ENCODE measurements at places on chromosomes 7 and 10.

GRCh38 chr7:77316219-77316978 lies 99.8 kb downstream of the GSAP start:
- DNase-seq, result no peak

GRCh38 chr7:105257338-105257737 lies 131.4 kb downstream of the SRPK2 start:
- DNase-seq, result no peak

- no peak for DNase-seq
Measured at GRCh38 chr10:23046027-23046426, 49.4 kb upstream of the MSRB2 start.

- no peak for DNase-seq
Measured at GRCh38 chr10:113661332-113661731, 2.5 kb downstream of the NRAP start.

GRCh38 chr7:102169651-102170392 lies 116.8 kb upstream of the SH2B2 start:
- DNase-seq, result no peak

- DNase-seq, result no peak
Measured at GRCh38 chr7:124457841-124458240, 307.8 kb downstream of the GPR37 start.

DNA sequence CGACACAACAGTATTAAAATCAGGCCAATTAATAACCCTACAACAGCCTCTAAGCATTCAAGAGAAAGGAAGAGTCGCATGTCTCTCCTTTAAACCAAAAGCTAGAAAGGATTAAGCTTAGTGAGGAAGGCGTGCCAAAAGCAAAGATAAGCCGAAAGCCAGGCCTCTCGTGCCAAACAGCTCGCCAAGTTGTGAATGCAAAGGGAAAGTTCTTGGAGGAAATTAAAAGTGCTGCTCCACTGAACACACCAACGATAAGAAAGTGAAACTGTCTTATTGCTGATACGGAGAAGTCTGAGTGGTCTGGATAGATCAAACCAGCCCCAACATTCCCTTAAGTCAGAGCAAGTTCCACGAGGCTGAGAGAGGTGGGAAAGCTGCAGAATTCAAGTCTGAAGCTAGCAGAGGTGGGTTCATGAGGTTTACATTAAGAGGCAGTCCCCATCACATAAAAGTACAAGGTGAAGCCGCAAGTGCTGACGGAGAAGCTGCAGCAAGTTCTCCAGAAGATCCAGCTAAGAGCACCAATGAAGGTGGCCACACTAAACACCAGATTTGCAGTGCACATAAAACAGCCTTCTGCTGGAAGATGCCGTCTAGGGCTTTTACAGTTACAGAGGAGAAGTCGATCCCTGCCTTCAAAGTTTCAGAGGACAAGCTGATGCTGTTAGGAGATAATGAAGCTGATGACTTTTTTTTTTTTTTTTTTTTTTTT lies 194.8 kb downstream of the MAD1L1 start:
- no peak for DNase-seq

DNA sequence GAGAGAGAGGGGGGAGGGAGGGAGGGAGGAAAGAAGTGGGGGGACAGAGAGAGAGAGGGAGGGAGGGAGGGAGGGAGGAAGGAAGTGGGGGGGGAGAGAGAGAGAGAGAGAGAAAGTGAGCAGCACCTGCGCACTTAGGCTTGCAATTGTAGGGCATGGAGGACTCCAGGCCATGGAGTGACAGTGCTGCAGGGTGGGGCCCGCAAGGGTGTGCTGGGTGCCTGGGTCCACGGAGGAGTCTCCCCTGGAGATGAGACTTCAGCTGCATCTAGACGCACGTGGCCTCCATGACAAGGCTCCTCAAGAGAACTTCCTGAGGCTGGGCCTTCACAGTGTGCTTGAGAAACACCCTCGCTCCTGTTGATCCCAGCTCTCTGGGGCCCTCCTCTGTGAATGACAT lies 44.5 kb downstream of the CLRN3 start:
- DNase-seq, result no peak

DNA sequence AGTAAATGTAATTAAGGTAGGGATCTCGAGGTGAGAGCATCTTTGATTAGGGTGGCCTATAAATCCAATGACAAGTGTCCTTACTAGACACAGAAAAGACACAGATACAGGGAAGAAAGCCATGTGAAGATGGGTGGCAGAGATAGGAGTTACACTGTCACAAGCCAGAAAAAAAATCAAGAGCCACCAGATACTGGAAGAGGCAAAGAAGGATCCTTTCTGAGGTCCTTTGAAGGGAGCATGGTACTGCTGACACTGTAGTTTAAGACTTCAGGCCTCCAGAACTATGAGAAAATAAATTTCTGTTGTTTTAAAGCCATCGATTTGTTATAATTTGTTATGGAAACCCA lies 56.6 kb downstream of the MKLN1 start:
- DNase-seq, result no peak

- no peak for DNase-seq
Measured at GRCh38 chr7:9106747-9107146, 673.3 kb downstream of the NXPH1 start.

GRCh38 chr7:102120666-102121195 lies 165.9 kb upstream of the SH2B2 start:
- no peak for DNase-seq

DNA sequence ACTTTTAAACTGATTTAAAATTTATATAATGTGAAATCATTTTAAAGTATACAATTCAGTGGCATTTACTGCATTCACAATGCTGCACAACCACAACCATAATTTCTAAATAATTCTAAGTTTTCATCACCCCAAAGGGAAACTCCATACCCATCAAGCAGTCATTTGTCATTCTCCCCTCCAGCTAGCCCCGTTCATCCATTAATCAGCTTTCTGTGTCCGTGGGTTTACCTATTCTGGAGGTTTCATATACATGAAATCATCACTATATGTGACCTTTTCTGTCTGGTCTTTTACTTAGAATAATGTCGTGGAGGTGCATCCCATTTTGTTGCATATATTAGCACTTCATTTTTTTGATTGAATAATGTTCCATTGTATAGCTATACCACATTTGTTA lies 214.1 kb downstream of the ADK start:
- peak; percentile 14 for DNase-seq

DNA sequence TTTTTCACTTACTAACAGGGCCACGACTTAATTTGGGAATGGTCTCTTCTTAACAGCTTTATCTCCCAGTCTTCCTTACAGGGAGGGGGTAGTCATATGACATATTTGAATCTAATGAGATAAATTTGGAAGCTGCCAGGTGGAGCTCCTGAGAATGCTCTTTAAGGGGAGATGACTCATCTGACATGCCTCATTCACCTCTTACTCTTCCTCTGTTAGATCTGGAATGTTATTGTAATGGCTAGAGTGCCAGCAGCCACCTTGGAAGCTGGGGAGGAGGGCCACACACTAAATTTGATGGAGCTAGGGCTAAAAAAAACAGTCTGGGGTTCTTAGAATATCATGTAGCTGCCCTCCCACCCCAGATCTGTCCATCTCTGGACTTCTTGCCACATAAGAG lies 22.7 kb downstream of the HECW1 start:
- DNase-seq, result no peak

DNA sequence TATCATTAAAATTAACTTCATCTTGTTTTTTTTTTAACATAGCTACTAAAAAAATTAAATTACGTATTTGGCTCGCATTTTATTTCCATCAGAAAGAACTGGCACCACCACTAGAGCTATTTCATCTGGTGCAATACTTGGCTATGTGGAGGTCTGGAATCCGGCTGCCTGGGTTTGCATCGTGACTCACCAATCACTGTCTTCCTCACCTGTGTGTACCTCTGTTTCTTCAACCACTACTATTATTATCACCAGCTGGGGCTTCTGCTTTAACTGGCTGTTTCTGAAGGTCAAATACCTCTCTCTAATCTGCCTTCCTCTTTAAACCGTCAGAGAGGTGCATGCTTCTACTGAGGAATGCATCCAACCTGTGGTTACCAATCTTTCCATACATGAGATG lies 6.5 kb downstream of the WDR91 start:
- no peak for DNase-seq

- DNase-seq, result no peak
Measured at GRCh38 chr7:87570178-87570577, 30.5 kb downstream of the ABCB1 start.

- no peak for DNase-seq
Measured at GRCh38 chr7:155358066-155358947, 60.6 kb downstream of the INSIG1 start.

DNA sequence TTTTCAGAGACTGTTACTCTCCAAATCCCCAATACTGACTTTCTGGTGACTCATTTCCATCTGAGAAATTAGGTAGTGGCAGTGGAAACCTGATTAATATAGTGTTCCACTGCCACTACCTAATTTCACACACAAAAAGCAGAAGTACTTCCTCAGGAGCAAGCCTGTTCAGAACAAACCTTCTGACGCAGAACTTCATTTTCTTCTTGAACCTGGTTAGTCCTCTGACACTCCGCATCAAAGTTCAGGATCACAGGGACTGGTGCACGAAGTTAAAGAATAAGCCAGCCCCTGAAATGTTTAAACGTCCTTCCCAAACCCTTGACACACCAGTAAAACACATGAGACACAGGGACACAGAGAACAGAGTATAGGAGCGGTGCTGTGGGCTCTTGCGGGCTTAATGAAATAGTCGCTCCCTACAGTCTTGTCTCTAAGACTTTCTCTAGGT lies 4.4 kb downstream of the WDR91 start:
- no peak for DNase-seq

Data from activated naive CD8-positive, alpha-beta T cell treated with anti-CD3 and anti-CD28 coated beads, Interleukin-2, amount 50 U/mL, for 24 hours (primary cell).